ENCODE measurements at places on chromosomes 4 and X.

- no peak for DNase-seq
Measured at GRCh38 chr4:84614891-84615290, 32.0 kb downstream of the CDS1 start.

DNA sequence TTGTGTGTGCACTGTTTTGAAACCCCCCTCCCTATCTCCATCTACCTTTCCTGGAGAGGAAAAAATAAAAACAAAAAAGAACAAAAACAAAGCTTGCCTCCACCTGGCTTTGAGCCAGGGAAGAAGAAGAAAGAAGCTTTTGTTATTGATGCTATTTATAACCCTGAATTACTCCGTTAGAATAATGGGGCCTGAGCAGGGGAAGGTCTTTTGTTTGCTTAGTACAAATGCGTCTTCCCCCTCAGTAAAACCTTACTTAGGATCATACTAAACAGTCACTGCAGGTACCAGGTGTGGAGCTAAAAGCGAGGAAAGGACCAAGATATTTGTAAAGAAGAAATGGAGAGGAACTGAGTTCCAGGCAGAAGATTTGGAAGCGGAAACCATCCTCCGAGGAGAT, 352.1 kb downstream of the KCNIP4 start:
- no peak for DNase-seq

- no peak for DNase-seq
Measured at GRCh38 chrX:27840881-27841280, 33.1 kb downstream of the MAGEB10 start.

DNA sequence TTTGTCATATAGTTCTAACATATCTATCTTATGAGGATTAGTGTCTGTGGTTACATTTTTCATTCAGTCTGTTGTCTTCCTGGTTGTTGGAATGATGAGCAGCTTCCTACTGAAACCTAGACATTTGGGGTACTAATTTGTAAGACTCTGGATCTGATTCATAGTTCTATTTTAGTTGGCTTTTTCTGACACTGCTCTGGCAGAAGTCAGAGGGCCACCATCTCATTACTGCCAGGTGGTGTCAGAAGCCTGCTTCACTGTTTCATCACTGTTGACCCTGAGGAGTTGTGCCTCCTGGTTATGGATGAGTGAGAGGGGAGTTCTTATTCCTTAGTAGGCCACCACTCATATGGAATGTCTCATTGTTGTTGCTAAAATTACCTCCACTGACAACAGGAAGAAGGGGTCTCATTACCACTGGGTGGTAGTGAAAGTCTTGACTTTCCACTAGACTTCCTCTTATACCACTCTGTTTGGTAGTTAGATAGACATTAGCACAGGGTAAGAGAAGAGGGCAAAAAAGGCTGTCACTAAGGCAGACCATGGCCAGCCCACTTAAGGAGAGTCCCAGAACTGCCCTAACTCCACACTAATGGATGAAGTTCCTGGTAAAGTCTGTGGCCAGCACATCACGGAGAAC, 395.2 kb downstream of the SPOCK3 start:
- DNase-seq: no peak

DNA sequence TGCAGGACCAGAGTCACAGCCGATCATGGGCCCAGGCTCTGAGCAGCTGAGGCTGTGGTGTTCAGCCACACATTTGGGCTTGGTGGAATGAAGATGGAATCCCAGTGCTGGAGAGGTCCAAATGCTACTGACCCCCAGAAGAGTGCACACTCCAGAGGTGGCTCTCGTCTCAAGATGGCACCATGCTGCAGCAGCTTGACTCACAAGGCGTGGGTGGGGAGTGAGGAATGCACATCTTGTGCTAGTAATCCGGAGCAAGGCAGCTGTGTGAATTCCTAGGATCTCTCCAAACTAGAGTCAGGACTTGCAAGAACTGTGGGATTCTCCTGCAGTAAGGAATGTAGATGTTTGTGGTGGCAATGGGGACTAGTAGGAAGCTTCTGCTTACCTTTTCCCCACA, 28.7 kb downstream of the RAB28 start:
- DNase-seq: no peak

DNA sequence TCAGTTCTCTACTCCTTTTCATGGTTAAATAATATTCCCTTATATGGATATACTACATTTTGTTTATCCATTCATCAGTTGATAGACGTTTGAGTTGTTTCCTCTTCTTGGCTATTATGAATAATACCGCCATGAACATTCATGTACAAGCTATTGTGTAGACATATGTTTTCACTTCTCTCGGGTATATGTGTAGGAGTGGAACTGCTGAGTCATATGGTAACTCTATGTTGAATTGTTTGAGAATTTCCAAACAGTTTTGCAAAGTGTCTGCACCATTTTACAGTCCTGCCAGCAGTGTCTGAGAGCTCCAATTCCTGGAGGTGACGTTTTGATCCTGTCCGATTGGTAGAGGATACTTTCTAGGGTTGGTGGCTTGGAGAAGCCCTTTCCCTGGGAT, 23.6 kb downstream of the PLAC1 start:
- DNase-seq: no peak

GRCh38 chr4:158125310-158125709, 47.5 kb downstream of the GASK1B start:
- no peak for DNase-seq

- no peak for DNase-seq
Measured at GRCh38 chr4:48041535-48042137, 25.1 kb downstream of the NIPAL1 start.

GRCh38 chrX:11881485-11882170, 123.6 kb downstream of the MSL3 start:
- DNase-seq: no peak

DNA sequence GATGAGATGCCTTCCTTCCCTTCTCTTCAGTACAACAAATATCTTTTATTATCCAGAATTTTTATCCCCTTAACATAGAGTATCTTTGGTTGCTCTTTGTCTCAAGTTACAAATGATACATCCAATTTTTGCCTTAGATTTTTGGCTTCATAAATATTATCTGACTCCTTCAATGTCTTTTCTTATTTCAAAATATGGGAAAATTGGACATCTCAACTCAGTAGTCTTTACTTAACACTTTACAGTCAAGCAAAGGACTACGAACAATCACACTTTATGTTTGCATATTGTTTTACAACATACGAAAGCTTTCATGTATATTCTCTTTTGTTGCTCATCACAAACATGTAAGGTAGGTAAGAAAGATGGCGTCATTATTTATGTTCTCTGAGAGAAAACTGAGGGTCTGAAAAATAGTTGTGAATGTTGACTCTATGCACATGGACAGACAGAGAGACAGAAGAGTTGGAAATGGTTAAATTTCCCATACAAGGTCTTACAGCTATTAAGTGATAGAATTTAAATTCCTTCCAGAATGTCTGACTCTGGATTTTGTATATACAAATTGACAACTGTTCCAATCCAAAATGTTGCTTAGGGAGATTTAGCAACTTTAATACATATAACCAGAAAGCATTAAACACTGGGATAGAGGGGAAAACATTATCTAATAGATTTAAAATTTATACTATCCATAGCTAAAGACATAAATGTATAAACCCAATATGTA, 29.4 kb downstream of the DCHS2 start:
- no peak for DNase-seq

GRCh38 chrX:43083016-43083415, 305.1 kb upstream of the PPP1R2C start:
- no peak for DNase-seq

DNA sequence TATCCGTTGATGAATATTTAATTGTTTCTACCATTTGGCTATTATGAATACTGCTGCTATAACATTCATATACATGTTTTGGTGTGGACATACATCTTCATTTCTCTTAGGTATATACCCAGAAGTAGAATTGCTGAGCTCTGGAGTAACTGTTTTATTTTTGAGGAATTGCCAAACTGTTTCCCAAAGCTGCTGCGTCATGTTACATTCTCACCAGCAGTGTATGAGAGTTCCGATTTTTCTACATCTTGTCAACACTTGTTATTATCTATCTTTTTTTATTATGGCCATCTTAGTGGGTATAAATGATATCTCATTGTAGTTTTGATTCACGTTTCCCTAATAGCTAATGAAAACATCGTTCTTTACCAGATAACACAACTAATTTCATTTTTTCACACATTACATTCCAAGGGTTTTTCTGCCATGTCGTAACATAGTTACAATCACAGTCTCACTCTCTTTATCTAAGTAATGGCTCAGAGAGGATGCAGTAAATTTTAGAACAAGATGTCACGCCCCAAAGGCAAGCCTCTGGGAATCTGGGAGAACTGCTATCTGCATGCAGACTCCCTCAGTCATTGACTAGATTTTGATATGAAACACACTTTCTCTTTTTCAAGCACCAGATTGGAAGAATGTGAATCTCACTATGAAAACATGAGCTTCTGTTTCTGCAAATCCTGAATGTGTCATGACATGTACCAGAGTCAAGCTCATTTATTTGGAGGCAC, 10.3 kb downstream of the ARHGAP6 start:
- no peak for DNase-seq

- DNase-seq: no peak
Measured at GRCh38 chrX:72108666-72109065, 23.0 kb downstream of the RTL5 start.

DNA sequence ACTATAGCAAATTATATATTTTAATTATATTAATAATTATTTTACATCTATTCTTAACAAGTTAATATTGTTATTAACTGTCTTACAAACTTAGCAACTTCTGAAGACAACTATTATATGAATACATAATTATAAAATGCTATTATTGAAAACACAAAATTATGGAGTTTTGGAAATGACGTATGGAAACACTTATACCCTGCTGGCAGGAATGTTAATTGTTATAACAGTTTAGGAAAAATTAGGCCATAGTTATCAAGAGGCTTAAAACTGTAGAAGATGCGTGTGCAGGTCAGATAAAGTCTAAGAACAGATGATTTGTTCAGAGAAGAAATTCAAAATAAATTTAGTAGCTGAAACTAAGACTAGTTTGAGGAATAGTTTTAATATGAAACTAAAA, 211.7 kb downstream of the FAT4 start:
- DNase-seq: no peak

DNA sequence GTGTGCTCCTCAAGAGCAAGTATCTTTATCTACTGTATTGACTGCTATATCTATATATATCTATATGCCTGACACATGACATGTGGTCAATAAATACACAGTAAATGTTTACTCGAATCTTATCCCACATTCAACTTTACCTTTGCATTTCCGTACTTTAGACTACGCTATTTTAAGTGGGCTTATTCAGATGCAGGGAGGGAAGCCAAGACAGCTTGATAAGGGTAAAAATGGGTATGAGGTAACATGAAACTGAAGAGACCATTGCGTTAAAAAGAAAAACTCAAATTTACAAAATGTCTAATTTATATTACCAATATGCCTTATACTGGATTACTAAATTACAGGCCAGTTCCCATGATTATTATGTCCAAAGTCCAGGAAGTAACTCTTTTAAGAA, 17.8 kb downstream of the SEPSECS start:
- DNase-seq: no peak

- no peak for DNase-seq
Measured at GRCh38 chr4:89957046-89957926, 62.6 kb downstream of the MMRN1 start.

DNA sequence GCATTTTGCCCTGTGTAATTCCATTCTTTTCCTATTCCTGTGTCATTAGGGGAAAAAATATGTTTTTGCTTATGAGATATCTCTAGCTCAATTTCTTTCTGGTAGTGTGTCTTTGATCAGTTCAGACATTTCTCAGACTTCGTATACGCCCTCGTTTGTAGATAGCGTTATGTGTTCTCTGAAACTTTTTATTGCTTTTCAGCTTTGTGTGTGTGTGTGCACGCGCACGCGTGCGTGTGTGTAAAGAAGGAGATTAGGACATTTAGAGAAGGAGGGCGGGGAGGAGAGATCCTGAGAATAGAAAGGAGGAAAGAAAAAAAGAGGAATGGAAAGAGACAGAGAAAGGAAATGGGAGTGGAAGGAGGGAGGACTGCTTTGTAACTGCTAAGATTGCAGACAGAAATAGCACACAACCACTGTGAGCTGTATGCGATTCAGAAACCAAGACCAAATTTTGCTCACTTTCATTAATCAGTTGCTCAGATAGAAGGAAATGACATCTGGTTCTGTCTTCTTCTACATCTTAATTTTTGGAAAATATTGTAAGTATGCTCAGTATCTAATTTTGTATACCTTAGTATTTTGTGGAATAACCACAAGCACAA, at the start of gene RXFP1:
TSS of gene RXFP1 (plus strand) at position 399 of the 605 bp plus-strand sequence. CDS start at position 494, 95 bp downstream.
- no peak for DNase-seq
